ENCODE measurements at places on chromosomes 1 and 21. TPM values are rescaled to one million over a fixed set of nuclear protein-coding genes. Genes with fewer than 3 reads are reported as not detected.

GRCh38 chr1:28974432-28974831 is 60.1 kb downstream of the EPB41 start:
- no peak for DNase-seq

GRCh38 chr1:109932679-109933078 is 22.0 kb downstream of the CSF1 start:
- DNase-seq = no peak

DNA sequence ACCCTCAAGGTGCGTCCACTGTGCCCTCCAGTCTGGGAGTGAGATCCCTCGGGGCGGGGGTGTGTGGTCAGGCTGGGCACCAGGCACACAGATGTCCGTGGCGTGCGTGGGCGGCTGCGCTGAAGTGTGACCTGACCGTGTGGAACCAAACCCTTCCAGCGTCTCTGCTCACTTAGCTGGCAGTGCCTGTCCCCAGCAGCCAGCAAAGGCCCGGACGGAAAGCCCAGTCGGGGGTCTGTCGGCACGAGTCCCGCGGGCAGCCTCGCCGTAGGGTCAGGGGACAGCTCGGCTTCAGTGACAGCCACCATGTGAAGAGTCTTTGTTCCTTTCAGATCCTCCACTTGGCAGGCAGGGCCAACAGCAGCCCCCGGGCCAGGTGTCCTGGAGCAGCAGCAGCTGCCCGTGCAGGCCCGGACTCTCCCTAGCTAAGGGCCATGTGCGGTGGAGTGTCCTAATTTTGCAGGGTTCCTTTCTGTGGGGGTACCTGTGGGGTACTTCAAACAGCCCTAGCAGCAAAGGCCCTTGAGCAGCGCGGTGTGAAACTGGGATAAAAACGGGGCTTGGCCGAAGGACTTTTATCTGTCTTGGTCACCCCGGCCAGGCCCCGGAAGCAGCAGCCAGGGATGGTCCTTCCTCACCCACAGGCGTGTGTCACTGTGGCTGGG is 11.6 kb downstream of the TTLL10 start:
- no peak for DNase-seq

DNA sequence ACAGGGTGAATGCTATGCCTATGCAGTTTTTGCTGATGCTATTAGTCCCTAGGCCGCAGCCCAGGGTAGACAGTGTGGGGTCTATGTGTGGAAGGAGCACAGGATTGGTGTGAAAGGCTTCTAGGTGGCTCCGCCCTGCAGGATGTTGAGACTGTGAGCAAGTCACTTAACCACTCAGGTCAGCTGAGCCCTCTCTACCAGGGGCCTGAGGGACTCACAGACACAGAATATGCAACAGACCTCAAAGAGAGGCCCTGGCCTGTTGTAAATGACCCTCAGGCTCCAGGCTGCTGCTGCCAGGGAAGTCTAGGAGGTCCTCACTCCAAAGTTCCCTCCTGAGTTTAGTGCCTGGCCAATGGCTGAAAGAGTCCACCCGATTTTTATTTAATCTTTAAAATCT is 11.0 kb downstream of the NHLH2 start:
- no peak for DNase-seq

GRCh38 chr1:150476754-150477153 is 10.5 kb upstream of the TARS2 start:
- DNase-seq = no peak

- DNase-seq = no peak
Measured at GRCh38 chr1:184789884-184790283, 35.2 kb upstream of the EDEM3 start.

GRCh38 chr1:221829327-221830015 is 87.6 kb upstream of the DUSP10 start:
- DNase-seq = no peak

DNA sequence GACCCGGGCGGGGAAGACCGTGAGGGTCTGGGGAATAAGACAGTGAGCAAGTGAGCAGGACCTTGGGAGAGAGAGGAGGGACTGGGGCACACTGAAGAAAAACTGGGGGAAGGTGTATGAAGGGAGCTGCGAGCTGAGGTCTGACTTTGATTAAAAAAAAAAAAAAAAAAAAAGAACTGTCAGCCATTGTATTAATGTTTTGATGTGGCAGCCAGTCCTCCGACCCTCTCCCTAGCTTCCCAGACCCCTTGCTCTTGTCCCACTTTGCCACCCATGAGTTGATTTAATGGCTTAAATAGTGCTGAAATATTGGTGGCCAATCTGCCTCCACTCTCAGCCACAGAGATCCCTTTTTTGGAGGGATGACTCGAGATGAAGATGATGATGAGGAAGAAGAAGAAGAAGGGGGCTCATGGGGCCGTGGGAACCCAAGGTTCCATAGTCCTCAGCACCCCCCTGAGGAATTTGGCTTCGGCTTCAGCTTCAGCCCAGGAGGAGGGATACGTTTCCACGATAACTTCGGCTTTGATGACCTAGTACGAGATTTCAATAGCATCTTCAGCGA is 652 bp downstream of the HAX1 start:
- DNase-seq = no peak

DNA sequence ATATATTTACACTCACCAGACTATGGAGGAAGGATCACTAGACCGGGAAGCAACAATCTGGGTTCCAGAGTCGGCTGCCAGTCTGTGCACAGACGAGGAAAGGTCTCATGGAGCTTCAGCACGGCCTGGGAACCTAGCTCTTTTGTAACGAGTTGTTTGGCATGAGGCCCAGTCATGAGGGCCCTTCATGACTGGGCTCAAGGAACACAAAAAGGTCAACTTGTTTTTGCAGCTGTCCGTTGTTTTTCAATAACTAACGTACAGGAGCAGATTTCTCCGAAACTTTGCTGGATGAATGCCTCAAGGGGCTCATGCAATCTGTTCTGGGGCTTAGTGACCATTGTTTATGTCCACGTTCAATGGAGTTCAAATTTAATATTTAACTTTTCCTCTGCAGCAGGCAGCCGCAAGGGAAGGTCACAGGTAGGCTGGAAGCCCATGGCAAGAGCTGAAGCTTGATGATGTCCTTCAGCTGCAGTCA is 5.9 kb upstream of the STUM start:
- DNase-seq = no peak

DNA sequence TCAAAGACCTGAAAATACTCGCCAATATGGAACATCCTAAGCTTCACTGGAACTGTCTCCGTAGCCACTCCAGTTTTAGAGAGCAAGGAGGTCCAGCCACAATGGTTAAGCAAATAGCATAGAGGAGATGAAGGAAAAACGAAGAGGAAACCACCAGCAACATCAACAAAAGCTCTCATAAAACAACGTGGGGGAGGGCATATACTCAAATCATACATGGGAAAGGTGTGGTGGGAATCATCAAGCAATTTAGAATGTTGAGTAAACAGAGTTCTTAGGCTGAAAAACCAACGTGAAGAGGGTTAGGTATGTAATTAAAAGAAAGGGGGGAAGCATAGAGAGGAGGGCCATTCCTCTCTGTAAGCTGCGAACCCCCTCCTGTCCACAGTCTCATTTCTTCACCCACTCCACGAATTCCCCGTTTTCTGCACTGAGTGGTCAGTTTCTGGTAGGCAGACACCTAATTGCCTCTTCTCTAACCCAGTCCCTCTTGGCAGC is 1.0 kb downstream of the TMEM59 start:
- no peak for DNase-seq

GRCh38 chr1:210598135-210598652 is 269.5 kb downstream of the HHAT start:
- DNase-seq = no peak

- DNase-seq = no peak
Measured at GRCh38 chr1:153611356-153611755, 1.6 kb downstream of the S100A16 start.

- DNase-seq = no peak
Measured at GRCh38 chr1:148328884-148329283, 154.2 kb downstream of the PPIAL4G start.

DNA sequence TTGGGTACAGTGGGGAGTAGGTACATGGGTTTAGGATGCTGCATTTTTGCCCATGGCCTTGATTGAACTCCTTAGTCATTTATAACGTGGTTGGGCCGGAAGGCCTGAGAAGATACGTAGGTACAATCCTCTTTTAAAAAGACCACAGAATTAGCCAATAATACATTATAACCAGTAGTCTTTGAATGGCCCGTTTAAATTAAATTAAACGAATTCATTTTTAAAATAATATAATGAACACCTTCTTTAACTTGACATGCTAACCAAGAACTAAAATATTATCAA is 20.1 kb upstream of the ADAR start:
- DNase-seq = no peak

DNA sequence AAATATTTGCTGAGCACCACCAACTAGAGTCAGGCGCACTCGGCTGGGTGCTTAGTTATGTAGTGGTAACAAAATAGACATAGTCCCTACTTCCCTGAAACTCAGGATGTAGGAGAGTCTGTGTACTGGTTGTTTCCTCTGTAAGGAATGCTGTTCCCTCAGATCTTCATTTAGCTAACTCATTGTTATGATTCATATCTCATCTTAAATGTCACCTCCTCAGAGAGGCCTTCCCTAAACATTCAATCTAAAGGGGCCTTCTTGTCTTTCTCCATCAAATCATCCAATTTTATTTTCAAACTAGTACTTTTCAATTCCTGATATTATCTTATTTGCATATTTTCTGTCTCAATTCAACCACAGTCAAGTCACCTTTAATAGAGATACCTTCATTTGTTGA is 132.9 kb downstream of the PIK3R3 start:
- DNase-seq = no peak

SLC9C2 gene
- total RNA-seq = not detected

AGO4 gene
- 7.9 TPM for total RNA-seq

ICOSLG gene
- 15.1 TPM for total RNA-seq

RASAL2 gene
- total RNA-seq = 0.61 TPM

SLC19A1 gene
- total RNA-seq = 49.7 TPM

GGPS1 gene
- total RNA-seq = 19.6 TPM

CASQ2 gene
- not detected for total RNA-seq

C1orf35 gene
- total RNA-seq = 21.5 TPM

LRRC3 gene
- 0.31 TPM for total RNA-seq

NHLH1 gene
- 0.80 TPM for total RNA-seq

CCDC27 gene
- total RNA-seq = not detected

TBX19 gene
- 1.1 TPM for total RNA-seq

Data from GM12878 (cell line).